ENCODE measurements at places on chromosomes 7 and 10.

DNA sequence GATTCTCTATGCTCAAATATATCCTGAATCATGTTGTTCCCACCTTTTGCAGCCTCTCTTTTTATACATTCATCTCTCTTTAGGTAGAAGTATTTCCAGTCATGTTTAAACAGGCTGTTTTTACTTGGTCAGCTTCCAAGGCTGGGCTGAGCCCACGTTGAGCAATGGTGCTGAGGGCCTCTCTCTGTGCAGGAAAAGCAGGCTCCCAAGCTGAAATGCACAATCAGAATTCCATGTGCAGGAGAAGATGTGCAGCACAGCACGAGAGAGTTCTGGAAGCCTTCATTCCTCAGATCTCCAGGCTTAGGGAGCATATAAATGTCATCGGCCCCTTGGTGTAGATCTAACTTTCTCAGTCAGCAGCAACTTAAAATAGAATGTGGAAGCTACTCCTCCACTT is 588.5 kb downstream of the TNS3 start:
- DNase-seq, result no peak

- DNase-seq, result no peak
Observed at GRCh38 chr7:99191869-99192596, 15.9 kb downstream of the KPNA7 start.

DNA sequence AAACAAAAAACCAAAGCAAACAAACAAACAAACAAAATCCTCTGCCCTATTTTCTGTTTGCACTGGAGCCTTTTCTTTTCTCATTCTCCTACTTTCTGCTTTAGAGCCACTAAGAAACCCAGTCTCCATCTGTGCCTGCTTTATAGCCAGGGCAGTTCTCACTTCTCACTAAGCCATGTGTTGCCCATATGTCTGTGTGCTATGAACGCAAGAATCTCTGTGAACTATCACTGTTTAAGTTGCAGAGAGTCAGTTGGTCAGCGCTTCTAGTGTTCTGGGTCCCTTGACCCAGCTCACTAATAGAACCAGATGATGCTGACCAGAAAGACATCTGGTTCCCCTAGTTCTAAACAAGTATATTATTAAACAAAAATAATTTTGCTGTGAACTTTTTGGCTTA is 81.4 kb downstream of the FAM185A start:
- no peak for DNase-seq

DNA sequence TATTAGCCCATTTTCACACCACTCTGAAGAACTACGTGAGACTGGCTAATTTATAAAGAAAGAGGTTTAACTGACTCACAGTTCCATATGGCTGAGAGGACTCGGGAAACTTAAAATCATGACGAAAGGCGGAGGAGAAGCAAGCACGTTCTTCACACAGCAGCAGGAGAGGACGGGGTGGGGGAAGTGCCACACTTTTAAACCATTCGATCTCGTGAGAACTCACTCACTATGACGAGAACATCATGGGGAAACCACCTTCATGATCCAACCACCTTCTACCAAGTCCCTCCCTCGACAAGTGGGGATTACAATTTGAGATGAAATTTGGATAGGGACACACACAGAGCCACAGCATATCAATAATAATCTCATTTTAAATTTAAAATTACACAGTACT is 80.2 kb downstream of the VWDE start:
- no peak for DNase-seq

GRCh38 chr7:33581236-33581635 is 324.1 kb upstream of the BMPER start:
- no peak for DNase-seq

DNA sequence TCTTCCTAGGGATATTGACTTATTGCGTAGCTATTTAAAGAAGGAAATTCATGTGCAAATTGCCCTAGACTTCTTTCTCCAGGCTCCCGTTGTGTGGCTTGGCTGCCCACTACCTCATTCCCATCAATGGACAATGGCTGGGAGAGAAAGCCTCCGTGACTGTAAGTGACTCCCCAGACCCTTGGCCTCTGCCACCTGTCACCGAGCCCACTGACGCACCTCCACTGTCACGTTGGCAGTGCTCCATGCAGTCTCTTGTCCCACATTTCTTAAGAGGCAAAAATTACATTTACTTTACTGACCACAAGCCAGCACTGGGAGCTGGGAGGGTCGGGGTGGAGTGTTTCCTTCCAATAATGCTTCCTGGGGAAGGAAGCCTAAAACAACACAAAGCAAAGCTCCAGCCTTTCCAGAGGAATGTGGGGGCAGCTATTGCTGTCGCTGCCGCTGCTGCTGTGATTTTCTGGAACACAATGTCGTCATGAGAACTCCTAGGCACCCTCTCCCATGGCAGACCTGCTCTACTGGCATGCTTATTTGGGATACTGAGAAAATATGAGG is 89.7 kb upstream of the STEAP1B start:
- DNase-seq, result no peak

All from HuH-7 (cell line).